ENCODE measurements at places on chromosomes 5 and 9.

DNA sequence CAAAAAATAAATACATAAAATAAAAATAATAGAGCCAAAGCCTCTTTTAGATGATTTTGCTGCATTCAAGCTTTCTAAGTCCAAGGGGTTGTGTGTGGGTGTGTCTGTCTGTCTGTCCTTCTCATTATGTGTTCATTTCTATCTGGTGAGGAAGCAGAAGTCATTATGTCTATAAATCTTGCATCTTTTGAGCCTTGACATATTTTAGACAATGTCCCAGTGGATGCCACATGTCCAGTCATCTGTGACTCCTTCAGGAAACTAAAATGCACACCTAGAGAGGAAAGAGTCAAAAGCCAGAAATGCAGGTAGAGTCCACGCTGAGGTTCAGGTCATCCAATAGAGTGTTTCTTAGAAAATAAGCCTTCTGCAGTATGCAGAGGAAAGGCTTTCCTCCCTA lies 80.9 kb downstream of the GALNT10 start:
- DNase-seq = no peak

DNA sequence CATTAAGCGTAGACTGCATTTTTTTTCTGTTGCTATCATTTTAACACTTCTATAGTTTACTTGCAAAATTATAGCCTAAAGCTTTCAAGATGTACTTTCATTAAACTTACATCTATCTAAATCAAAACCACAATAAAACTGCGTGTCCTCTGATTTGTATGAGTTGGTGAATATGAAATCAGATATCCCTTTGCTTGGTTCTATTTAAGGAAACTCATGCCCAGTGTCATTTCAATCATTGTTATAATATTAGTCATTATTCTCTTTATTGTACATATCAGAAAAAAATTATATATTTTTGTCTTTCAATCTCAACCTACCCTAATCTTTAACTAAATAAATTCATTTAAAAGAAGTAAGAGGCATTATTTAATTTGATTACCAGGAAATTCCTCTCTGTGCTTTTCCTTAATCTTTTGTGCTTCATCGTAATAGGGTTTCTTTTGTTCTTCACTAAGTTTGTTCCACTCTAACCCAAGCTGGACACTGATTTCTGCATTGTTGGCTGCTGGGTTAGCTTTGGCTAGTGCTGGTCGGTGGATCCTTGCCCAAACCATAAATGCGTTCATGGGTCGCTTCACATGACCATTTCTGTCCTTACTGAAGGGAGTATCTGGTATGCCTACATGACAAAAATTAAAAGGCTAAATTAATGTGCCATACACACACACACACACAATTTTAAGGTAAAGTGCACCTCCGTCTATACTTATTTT lies 3.8 kb downstream of the SOX30 start:
- no peak for DNase-seq

DNA sequence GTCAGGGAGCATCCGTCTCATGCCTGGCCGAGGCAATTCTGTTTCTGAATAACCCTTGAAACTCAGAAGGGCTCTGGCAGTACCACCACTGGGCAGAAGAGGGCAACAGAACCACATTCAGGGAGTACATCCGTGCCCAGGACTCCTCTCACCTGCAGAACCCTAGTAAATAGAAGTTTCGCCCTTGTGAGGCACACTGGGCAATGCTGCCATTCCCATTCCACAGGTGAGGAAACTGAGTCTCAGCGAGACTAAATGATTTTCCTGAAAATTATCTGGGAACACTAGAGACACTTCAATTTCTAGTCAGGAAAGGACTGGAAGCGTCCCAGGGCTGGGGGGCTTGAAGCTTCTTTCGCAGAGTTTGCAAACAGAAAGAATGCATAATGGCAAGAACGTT lies 74.7 kb downstream of the FGF1 start:
- peak; percentile 21 for DNase-seq

GRCh38 chr5:15604986-15605385 lies 105.0 kb downstream of the FBXL7 start:
- no peak for DNase-seq

DNA sequence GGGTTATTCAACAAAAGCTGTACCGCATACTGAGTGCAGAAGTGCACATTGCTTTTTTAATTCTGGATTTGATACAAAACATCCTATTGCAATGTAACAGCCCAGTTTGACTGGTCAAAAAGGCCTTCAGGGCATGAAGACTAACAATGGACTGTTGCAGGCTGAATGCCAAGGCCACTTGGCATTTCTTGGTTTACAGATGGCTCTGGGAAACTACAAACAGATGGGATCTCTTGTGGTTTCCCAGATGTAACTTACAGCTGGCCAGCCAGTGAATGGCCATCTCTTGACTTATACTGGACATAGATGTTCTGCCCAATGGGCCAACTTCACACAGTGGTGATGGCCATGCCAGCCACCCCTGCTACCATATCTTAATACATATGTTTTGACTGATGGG lies 36.8 kb downstream of the UGT3A2 start:
- DNase-seq = no peak

- no peak for DNase-seq
Observed at GRCh38 chr5:2254406-2254805, 371.7 kb upstream of the IRX4 start.

DNA sequence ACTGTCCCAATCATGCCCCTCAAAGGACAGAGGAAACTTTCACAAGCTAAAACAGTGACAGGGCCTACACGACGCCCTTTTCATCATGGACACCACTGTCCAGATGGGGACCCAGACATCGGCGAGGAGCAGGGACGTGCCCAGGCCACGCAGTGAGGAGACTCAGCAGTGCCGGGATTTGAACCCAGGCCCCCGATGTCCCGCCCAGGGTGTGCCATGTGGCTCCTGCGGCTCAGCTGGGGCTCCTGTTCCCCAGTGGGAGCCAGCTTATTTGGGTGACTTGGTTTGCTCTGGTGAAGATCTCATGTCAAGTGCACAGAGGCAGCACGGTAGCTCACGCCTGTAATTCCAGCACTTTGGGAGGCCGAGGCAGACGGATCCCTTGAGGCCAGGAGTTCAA lies 82.2 kb downstream of the STK10 start:
- DNase-seq = no peak

DNA sequence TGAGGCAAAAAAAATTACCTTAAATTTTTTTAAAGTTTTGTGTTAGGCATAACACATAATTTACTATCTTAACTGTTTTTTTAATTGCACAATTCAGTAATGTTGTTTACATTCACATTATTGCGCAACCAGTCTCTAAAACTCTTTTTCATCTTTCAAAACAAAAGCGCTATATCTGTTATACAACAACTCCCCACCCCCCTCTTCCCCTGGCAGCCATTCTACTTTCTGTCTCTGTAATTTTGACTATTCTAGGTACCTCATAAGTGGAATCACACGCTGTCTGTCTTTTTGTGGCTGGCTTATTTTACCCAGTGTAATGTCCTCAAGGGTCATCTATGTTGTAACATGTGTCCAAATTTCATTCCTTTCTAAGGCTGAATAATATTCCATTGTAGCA lies 241.5 kb upstream of the DMRT1 start:
- DNase-seq = no peak

GRCh38 chr5:43207601-43208000 lies 15.6 kb downstream of the NIM1K start:
- DNase-seq = no peak

DNA sequence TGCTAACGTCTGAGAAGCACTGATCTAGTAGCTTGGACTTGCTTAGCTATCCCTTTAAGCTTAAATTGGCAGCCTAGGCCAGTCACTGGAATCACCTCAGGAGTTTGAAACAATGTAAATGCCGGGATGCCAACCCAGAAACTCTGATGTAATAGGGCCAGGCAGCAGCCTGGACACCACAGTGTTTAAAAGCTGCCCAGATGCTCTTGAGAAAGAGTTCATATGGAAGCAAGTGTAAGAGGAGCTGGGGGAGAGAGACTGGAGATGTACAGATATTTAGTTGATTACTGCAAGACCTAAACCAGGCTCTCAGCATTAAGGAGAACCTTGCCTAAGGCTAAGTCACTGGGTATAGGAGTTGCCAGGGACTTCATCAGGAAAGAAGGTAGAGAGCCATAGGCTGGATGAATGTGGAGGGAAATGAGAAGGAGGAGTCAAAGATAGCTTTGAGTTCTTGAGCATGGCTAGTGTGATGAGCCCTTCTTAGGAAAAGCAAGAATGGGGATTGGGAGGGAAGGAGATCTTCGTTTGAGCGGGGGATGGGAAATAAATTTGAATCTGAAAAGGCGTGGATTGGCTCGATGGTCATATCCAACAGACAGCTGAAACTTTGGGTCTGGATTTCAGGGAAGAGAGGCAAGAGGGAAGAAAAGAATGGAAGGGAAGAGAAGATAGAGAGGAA lies 392.9 kb upstream of the WWC1 start:
- no peak for DNase-seq

DNA sequence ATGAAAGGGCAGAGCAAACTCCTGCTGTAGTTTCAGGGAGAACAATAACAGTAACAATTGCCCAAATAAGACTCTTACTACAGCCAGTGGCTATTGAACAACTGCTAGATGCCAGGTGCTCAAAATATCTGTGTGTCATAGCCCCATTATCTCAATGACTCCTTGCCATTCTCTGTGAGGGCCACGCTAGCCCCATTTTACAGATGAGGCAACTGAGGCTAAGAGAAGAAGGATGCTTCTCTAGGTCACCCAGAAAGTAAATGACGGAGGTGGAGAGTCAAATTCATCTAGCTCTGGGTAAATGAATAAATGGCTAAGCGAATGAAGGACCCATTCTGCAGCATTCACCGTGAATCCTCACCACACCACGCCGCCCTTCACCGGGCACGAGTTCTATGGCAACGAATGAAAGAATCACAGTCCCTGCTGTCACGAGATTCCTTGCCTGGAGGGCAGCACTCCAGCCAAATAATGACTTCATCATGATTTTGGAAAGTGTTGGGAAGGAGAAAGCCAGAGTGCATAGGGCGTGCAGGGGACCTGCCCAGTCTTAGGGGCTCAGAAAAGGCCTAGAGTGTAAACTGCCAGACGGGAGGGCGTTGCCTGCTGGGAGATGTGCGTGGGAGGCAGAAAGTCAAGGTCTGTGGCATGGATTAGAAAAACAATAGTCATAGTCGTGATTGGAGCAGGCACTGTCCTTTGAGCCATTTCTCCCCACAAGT lies 147.2 kb downstream of the C9orf50 start:
- no peak for DNase-seq

DNA sequence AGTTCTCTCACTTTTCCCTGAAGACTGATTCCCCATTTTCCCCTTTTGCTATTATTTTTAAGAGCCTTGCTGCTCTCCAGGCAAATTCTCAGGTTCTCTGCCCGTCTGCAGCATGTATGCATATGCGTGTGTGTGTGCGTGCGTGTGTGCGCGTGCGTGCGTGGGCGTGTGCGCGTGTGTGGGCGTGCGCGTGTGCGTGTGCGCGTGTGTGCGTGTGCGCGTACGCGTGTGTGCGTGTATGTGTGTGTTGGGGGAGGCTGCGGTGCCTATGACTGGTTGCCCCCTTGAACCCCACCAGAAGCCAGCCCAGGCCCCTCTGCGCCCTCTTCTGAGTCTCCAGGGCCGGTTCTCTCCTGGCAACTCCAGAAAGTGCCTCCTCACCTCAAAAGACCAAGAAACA lies 987 bp upstream of the FOXI1 start:
- no peak for DNase-seq

DNA sequence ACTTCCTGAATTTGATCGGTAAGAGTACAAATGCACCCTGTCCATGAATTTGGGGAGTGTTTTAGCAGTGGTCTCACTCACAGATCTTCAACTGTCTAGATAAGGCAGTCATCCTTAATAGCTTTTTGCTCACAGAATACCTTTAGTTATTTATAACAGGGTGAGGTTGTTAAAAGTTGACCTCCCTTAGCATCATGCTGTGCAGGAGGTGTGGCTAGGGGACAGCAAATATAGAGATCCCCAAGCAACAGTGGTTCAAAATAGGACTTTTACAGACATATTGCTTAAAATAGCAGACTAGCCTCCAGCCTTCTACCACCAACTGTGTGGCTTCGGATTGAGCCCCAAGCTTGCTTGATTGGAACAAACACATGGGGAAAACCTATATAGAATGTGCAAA lies 724.4 kb downstream of the TLE1 start:
- no peak for DNase-seq

- no peak for DNase-seq
Observed at GRCh38 chr9:129227843-129228189, 49.8 kb upstream of the IER5L start.

GRCh38 chr5:10680876-10681481 lies 80.1 kb downstream of the DAP start:
- no peak for DNase-seq

GRCh38 chr5:53355931-53356330 lies 124.5 kb upstream of the FST start:
- DNase-seq = no peak

DNA sequence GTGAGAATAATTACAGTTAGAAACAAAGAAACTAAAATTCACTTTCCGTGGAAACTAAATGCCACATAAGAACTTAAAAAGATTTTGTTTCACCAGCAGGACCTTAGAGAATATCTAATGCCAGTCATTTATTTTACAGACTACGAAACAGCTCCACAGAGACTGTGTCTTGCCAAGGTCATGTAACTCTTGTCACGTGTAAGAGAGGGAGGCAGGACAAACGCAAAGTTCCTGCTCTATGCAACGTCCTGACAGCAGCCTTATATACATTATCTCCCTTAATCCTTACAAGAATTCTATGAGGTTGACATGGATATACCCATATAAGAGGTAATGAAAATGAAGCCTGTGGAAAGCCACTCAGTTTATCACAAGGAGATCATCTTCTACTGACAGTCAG lies 39.4 kb downstream of the CTNNAL1 start:
- no peak for DNase-seq

- no peak for DNase-seq
Observed at GRCh38 chr5:138492560-138493045, 27.3 kb downstream of the EGR1 start.

DNA sequence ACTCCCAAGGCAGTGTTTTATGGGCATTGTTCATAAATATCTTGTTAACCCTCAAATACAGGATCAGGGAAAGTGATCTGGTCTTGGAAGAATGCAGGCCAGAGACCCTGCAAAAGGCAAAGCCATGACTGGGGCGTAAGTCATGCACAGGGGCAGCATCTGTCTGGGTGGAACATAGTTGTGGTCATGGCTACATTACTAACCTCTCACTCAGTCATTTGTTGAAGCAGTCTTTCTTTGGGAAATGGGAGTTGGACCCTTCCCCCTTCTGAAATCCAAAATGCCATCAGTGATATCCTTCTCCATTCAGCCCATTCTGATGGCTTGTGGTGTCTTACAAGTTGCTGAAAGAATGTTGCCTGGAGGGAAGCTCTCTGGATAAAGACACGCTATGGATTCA lies 68.1 kb downstream of the GDNF start:
- no peak for DNase-seq

Data from stimulated activated CD4-positive, alpha-beta T cell treated with anti-CD3 and anti-CD28 coated beads, Interleukin-15, amount 100 ng/mL, for 1 hour (primary cell).